Thoracic aorta (tissue), 2 donors: ENCODE measurements at places on chromosomes 4 and X. TPM values are rescaled to one million over a fixed set of nuclear protein-coding genes. Genes with fewer than 3 reads are reported as not detected.

The MAGEH1 gene
- 66.5 TPM for total RNA-seq

The TMEM35A gene
- 7.7 TPM for total RNA-seq

The ACE2 gene
- total RNA-seq, result 4.6 TPM

DNA sequence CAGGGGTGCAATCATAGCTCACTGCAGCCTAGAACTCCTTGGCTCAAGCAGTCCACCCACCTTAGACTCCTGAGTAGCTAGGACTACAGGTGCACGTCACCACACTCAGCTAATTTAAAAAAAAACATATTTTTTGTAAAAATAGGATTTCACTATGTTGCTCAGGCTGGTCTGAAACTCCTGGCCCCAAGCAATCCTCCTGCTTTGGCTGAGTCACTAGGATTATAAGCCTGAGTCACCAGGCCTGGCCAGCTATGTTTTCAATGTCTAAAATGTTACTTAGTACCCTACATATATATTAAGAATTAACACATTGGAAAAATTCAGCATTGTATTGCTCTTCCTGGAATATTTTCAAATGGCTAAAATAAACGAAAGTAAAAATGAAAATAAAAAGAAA is 37.5 kb downstream of the PNPLA4 start:
- no peak for DNase-seq

GRCh38 chr4:26992657-26993361 is 132.2 kb downstream of the STIM2 start:
- no peak for DNase-seq

- no peak for DNase-seq
Observed at GRCh38 chr4:86948276-86948675, 13.5 kb downstream of the AFF1 start.

- DNase-seq, result no peak
Observed at GRCh38 chrX:43964936-43965335, 8.3 kb downstream of the NDP start.
